Fibroblast of skin of left quadriceps (primary cell): ENCODE measurements at places on chromosomes 12 and 14.

GRCh38 chr12:16610743-16611142 lies 4.8 kb upstream of the LMO3 start:
- no peak for DNase-seq

GRCh38 chr12:132367071-132367851 lies 37.9 kb upstream of the GALNT9 start:
- DNase-seq, result no peak

DNA sequence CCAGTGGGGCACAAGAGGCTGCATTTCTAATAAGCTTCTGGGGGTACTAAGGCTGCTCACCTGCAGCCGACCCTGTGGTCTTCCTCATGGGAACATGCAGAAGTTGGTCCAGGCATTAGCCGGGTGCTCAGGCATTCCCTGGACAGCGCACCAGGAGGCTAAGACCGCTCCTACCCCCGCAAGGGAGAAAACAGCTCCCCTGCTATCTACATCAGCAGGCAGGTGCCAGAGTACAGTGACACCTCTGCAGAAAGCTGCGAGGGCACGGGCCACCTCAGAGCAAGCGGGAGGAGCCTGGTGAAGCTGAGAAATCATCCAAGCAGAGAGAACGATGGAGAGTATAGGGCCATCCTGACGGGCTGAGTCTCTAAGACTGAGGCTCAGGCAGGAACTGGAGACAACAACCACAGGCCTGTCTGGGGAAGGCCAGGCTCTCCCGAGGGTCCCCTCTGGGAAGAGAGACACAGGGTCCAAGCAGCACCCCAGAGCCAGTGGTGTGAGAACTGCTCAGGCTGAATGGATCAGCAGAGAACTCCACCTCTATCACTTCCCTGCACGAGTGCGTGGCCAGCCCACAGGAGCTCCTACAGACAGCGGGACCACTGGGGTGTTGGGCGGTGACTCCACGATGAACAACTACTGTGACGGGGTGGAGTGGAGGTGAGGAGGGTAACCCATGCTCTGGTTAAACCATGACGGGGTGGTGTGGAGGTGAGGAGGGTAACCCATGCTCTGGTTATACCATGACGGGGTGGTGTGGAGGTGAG lies 62.1 kb downstream of the AMN start:
- no peak for DNase-seq

DNA sequence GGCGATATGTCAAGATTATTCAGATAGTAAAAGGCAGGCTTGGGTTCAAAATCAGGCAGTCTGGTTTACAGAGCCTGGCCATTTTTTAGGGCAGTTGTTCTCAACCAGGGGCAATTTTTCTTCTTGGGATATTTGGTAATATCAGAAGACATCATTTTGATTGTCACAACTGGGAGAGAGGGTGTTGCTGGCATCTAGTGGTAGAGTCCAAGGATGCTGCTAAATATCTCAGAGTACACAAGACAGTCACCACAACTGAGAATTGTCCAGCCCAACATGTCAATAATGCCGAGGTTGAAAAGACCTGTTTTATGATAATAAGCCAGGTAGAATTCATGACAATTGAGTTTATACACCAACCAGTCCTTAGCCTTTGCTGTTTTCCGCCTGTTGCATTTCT lies 733.9 kb downstream of the NRXN3 start:
- no peak for DNase-seq

DNA sequence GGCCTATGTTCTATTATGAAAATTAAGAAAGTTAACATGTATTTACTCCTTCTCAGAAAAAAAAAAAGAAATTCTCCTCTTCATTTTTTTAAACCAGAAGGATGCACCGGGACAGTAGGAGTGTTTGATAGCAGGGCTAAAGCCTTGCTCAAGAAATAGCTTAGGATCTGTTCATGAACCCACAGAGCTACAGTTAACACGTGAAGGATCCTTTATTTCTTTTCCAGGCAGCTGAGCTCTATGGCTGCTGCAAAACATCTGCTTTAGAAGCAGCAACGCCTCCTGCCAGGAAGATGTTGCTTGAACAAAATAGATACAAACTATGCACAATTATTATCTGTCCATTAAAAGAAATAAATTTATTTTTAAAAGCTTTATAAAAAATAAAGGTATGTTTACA lies 254.8 kb downstream of the PRKD1 start:
- DNase-seq, result no peak

DNA sequence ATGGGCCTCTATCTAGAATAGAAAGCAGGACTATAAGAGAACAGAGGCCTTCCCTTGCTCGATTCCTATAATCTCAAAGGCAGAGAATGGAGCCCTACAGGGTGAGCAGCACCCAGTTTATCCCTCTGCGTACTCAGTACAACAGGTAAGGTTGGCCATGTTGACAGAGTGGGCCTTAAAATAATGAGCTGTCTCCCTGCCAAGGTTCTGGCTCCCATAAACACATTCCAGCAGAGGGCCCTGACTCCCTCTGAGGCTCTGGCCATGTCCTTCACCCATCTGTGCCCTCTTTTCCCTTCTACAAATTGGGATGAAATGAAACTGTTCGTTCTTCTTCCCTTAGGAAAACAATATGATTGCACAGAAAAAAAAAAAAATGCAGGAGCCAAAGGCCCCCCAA lies 16.9 kb upstream of the PNMA1 start:
- no peak for DNase-seq

DNA sequence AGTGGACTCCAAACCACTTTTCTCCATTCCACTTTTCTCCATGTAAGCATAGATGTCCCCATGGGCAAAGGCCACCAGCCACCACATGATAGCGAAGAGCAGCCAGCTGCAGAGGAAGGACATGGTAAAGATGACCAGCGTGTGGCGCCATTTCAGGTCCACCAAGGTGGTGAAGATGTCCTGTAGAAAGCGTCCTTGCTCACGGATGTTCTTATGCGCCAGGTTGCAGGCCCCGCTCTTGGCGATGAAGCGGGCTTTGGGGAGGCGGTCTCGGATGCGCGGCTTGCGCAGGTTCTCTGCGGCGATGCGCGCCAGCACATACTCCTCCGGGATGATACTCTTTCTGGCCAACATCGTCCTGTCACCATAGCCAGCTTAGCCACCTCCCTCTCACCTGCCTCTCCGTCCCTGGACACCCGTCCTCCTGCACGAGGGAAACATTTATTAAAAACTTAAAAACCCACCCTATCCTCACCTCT lies 1.2 kb downstream of the KCNJ8 start:
- DNase-seq, result no peak

DNA sequence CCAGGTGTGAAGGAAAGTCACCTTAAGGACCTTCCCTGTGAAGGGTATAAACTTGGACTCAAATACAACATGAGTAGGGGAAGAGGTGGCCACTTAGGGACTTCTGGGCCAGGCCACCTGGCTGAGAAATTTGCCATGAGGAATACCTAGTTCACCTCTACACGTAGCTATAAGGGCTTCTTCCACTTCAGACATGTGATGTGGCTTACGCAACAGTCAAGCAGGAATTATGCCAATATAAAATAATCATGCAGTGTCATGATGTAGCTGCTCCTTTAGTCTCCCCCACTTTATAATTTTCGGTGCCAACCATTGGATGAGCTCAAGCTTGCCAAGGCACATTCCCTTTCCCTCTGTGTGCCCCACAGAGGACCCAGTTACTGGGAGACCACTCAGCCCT lies 166.6 kb upstream of the BCL2L14 start:
- no peak for DNase-seq
